ENCODE measurements at places on chromosomes 4 and X.

DNA sequence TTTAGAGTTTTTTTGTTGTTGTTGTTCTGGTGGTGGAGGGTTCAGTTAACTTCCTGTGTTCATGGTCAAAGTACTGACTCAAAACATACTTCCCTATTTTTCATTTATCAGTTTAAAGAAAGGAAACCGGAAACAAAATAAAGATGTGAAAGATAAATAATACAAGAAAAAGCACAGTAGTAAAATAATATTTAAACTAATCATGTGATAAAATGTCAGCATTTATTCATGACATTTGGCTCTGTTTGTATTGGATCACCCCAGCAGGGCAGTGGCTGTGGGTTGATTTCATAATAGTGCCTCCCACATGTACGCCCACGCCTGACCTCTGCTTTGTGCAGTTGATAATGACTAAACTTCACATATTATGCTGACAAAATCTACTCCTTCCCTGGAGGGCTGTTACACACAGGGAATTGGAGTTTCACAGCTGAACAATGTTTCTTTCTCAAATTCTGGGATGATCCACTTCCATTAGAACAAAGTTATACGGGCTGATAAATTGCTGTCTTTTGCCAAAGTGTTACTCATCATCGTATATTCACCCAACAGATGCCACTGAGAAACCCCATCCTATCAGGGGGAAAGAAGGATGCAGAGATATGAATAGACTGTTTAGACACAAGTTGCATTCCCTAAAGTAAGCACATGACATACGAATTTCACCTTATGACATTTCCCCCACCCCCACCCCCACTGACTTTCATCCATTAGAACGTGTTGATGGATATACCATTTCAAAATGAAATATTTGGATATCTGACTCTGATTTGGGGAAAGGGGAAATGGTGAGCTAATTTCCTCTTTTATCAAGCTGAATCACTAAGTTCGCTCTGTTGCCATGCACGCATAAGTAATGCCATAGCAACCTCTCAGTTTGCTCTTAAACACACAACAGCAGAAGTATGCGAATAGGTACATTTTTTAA, 48.3 kb downstream of the AMELX start:
- no peak for DNase-seq

DNA sequence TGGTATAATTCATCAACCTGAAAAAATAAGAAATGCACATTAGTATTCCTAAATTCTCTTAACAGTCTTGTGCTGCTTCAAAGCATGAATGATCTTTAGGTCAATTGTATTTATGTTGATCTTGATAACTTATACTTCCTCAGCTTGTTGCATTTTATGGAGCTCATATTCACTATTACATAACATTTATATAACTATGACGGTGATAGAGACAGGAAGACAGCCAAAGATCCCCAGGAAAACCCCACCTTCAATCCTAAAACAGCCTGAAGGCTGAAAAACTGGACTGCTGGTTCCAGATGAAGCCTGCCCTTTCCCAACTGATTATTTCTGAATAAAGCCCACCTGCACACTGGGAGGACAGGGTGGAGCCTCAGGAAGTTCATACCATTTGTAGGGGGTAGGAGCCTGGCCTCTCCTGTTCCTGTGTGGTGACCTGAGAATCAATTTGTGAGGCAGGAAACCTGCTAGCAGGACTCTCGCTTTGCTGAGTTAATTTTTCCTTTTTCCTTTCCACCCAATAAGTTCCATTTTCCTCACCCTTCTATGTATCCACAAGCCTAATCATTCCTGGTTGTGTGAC, 30.5 kb downstream of the MAGEC1 start:
- DNase-seq = no peak

DNA sequence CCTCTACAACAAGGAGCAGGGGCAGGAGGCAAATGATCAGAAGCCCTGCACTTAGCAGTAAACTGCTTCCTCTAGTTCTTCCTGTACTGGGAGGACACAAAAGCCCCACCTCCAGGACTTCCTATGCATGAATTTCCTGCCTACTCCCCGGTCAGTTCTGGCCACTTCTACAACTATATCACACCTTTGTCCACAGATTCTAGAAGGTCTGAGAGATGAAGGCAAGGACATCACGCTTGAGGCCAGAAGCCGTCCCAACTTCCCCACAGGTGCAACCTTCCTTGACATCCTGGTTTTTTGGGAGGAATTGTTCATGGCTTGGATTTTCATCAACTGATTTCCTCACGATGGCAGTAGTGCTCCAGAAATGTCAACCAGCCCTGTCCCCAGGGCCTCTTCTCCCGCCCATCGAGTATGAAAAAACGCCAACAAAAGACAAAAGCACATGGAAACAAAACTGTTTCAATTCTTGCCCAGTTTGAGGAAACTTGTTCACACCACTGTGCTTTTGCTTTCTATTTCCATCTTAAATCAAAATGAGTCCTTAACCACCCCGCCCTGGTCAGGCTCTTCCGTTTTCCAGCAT, 206.5 kb upstream of the STK26 start:
- peak; percentile 52 for DNase-seq

DNA sequence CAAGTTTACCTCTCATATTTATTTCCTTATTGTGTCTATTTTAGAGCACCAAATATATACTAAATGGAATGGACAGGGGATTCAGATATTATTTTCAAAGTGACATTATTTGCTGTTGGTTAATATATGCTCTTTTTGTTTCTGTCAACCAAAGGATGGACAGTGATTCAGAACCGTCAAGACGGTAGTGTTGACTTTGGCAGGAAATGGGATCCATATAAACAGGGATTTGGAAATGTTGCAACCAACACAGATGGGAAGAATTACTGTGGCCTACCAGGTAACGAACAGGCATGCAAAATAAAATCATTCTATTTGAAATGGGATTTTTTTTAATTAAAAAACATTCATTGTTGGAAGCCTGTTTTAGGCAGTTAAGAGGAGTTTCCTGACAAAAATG, 6.2 kb downstream of the FGB start:
- DNase-seq = no peak

Data from stimulated activated CD4-positive, alpha-beta T cell treated with anti-CD3 and anti-CD28 coated beads, Interleukin-12 subunit alpha, Interleukin-12 subunit beta, amount 100 ng/mL, for 4 hours (primary cell).